ENCODE measurements at places on chromosomes 3 and 15.

GRCh38 chr3:55453886-55454496 lies 33.1 kb downstream of the WNT5A start:
- DNase-seq = no peak

DNA sequence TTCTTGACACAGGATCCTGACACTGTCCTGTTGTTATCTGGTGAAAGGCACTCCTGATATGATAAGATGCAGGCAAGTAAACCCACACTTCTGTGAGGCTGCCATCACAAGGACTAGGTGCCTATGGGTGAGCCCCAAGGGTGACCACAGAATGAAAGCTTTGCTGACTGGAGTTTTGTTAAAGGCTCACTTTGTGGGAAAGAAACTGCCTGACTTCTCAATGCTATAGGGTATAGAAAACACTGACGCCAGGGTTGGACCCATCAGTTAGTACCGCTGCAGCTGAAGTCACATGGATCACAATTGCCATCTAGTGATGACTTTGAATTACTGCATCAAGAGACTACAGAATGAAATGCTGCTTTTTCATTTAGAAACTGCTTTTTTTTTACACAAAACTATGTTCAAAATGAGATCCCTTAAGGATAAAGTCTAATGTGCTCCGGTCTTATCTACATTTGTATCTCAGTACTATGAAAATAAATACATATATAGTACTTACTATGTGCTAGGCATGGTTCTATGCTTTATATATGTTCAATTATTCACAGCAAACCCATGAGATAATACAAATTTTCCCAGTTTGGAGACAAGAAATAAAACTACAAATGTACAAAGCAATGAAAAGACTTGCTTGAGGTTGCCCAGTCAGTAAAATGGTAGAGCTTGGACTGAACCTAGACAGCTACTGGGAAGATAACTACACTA lies 64.2 kb upstream of the CMSS1 start:
- no peak for DNase-seq

DNA sequence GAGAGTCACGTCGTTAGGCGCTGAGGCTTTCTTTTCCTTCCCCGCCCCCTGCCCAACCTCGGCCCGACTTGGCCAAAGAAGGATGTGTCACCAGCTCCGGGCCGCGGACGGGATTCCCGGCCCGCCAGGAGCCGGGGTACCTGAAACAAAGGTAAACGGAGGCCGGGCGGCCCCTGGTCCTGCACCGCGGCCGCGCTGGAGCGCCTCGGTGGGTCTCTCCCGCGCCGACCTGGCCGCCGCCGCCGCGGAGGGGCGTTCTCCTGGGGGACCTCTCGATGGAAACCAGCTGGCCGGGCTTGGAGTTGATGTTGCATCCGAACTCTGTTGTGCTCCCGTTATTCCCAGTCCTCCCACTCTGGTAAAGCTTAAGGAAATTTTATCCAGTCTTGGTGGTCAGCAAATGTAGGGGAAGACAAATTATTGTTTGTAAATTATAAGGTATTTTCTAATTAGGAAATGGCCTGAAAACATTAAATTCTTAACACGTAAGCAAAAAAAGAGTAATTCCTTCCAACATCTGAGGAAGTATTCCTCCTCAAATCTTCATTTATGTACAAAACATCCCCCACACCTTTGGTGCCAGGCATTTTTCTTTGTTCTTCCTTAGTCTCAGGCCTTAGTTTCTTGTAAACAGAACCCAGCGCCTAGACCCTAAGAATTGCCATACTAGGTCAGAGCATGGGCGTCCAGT lies 888 bp downstream of the PPP2R3A start:
- DNase-seq = no peak

- no peak for DNase-seq
These were observed 1.4 kb downstream of the PCCB start for GRCh38 chr3:136251511-136251910.

DNA sequence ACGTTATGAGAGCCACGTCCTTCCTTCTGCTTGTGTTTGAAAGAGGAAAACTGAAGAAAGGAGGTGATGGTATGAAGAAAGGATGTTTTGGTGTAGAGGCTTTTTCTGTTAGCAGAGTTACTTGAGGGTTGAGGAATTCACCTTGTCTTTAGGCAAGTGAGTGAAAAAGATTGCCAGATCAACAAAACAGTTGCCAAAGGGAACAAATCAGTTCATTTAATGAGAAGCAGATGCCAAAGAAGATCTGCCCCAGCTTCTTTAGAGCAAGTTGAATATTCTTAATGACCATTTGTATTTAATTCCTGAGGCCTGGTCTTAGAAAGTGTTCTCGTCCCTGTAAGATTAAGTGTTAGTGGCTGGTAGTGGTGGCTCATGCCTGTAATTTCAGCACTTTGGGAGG lies 2.6 kb downstream of the CHCHD6 start:
- DNase-seq = no peak

DNA sequence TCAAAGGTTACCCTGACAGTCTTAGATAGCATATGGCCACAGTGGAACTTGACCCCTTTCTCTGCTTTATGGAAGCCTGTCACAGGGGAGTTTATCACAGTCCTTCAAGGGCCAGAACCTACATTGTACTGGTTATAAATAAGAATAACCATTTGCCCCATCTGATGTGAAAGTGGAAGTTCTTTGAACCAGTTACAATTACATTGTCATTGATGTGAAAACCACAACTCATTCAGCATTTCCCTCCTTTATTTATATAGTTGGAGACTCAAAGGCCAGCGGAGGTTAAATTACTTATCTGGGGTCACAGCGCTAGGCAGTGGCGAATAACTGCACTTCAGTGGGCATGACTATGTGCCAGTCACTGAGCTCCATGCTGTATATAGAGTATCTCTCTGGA lies 60.5 kb upstream of the TBC1D5 start:
- no peak for DNase-seq

DNA sequence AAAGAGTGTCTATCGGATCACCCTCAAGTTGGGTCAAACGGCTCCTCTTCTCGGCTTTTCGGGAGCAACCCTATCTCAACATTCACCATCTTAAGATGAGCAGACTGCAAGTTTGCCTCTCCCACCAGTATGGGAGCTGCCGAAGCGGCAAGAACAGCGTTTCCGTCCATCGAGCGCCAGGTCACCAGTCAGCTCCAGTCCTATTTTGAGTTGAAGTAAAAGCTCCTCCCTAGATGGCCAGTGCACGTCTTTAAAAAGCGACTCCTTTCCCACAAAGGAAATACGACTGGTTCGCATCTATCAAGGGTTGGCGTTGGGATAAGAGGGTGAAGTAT lies 369 bp upstream of the U2SURP start:
- DNase-seq = no peak

- DNase-seq = no peak
These were observed 21.7 kb downstream of the EEFSEC start for GRCh38 chr3:128174675-128175590.

DNA sequence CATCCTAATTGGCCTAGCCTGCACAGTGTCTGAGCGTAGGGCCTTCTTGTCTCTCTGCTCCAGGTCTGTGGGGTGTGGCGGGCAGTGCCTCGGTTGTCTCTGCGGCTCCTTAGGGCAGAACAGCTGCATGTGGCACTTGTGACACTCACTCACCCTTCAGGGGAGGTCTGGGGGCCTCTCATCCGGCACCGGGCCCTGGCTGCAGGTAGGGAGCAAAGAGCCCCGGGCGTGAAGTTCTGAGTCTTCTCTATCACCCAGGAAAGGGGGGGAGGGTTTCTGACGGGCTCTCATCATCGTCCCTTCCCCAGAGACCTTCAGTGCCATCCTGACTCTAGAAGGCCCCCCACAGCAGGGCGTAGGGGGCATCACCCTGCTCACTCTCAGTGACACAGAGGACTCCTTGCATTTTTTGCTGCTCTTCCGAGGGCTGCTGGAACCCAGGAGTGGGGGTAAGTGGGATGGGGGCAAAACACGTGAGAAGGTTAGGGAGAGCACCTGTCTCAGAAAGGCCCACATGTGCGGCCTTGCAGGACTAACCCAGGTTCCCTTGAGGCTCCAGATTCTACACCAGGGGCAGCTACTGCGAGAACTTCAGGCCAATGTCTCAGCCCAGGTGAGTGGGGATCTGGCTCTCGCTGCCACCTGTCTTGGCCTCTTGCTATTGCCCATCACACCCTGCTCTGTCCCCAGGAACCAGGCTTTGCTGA lies 2.6 kb downstream of the CHRD start:
- no peak for DNase-seq

GRCh38 chr3:8183627-8184026 lies 318.0 kb upstream of the LMCD1 start:
- DNase-seq = no peak

DNA sequence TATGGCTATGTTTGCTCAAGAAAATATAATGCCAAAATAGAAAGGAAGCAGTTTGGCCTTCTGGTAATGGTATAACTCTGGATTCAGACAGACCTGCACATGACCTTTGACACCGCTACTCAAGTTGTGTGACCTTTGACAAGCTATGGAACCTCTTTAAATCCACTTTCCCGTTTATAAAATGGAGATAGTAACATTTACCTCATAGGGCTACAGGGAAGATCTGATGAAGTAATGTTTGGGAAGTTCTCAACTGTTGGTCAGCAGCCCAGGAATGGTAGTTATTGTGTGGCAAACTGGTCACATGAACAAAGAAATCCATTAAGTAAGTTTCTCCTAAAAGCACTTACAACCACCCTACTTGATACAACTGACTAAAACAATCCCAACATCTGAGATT lies 95.1 kb upstream of the PHLDB2 start:
- DNase-seq = no peak

- no peak for DNase-seq
These were observed 8.7 kb downstream of the DCUN1D1 start for GRCh38 chr3:182971637-182972036.

- no peak for DNase-seq
These were observed 98.5 kb upstream of the OSTN start for GRCh38 chr3:191100516-191100915.

DNA sequence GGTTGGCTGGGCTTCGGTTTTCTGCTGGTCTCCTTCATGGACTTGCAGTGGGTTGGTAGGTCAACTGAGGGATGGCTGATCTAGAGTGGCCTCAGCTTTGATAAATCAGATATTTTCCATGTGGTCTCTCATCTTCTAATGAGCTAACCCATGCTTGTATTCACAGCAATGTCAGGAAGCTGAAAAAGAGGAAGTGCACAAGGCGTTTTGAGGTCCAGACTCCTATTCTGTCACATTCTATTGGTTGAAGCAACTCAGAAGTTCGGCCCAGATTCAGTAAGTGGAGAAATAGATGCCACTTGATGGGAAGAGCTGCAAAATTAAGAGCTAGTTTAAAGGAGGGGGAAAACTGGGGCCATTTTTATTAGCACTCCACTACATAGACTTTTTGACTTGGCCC lies 361.2 kb downstream of the DIPK2A start:
- DNase-seq = no peak

DNA sequence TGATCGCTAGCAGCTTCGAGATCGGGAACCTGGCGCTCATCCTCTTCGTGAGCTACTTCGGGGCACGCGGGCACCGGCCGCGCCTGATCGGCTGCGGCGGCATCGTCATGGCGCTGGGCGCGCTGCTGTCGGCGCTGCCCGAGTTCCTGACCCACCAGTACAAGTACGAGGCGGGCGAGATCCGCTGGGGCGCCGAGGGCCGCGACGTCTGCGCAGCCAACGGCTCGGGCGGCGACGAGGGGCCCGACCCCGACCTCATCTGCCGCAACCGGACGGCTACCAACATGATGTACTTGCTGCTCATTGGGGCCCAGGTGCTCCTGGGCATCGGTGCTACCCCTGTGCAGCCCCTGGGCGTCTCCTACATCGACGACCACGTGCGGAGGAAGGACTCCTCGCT lies 62.5 kb downstream of the SLCO3A1 start:
- DNase-seq = no peak

DNA sequence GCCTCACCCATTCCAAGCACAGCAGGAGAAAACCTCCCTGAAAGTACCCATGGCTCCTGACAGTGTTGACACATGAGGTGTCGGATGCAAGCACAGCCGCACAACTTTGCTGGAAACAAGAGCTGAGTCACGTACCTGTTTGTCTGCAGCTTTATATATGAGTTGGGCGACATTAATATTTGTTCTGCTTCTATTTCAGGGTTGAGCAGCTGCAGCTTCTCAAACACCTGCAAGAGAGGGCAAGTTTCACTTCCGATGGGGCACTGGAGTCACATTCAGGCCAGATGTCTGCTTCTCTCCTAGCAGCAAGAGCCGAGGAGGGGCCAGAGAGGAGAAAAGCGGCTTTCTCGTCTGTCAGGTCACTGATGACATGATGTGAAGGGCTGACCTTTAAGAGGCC lies 88.0 kb downstream of the NUP210 start:
- DNase-seq = no peak

- no peak for DNase-seq
These were observed 406.1 kb downstream of the TBC1D5 start for GRCh38 chr3:17336291-17336690.

DNA sequence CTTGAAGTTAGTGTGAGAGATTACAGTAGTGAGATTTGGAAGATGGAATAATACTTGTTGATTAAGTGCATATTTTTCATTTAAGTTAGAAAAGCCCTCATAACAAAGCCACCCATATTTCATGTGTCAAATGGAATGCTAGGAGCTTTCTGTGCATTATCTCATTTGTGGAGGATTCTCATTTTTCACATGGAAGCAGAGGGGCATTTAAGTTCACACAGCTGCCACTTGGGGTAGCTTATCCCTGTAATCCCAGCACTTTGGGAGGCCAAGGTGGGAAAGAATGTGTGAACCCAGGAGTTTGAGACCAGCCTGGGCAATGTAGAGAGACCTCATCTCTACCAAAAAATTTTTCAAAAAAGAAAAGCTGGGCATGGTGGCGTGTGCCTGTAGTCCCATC lies 55.2 kb downstream of the RAB7A start:
- no peak for DNase-seq

- DNase-seq = no peak
These were observed 578.0 kb downstream of the TUSC7 start for GRCh38 chr3:117287602-117288001.

DNA sequence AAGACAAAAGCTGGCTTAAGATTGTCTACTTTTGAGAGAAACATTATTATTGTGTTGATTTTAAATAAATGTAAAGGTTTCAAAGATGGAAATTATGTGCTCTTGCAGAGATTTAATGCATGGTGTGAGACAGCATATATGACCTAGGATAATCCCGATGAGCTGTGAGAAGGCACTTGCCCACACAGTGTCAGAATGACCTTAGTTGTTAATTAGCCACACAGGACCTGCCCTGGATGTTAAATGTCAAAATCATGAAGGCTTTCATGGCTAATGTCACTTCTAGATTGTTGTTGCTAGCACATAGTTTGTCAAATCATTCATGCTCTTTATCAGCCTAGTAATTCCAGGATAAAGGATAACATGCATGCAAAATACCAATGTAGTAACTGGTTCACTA lies 135.3 kb upstream of the GAP43 start:
- no peak for DNase-seq

DNA sequence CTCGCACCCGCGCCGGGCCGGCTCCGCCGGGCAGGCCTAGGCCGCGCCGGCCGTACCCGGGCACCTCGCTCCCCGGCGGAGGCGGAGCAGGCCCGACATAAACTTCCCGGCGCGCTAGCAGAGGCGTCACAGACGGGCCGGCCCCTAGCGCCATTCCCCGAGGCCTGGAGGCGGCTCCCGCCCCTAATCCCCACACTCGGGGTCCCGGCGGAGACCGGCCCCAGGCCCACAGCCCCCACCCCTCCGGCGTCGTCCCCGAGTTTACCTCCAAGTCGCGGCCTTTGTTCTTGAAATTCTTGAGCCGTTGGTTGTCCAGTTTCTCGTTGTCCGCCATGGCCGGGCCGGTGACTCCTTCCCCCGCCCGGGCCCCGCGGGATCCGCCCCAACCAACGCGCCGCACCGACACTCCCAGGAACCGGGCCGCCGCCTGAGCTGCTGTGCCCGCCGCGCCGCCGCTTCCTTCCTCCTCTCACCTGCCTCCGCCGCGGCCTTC lies 376 bp downstream of the KPNA4 start:
- peak; percentile 35 for DNase-seq

GRCh38 chr3:189688262-189688661 lies 57.1 kb downstream of the TP63 start:
- no peak for DNase-seq

GRCh38 chr3:49536875-49537533 lies 17.3 kb upstream of the BSN start:
- no peak for DNase-seq

Measured in stimulated activated CD8-positive, alpha-beta memory T cell treated with anti-CD3 and anti-CD28 coated beads, Interleukin-15, amount 100 ng/mL, for 24 hours (primary cell).